ENCODE measurements at places on chromosomes 5 and 9.

DNA sequence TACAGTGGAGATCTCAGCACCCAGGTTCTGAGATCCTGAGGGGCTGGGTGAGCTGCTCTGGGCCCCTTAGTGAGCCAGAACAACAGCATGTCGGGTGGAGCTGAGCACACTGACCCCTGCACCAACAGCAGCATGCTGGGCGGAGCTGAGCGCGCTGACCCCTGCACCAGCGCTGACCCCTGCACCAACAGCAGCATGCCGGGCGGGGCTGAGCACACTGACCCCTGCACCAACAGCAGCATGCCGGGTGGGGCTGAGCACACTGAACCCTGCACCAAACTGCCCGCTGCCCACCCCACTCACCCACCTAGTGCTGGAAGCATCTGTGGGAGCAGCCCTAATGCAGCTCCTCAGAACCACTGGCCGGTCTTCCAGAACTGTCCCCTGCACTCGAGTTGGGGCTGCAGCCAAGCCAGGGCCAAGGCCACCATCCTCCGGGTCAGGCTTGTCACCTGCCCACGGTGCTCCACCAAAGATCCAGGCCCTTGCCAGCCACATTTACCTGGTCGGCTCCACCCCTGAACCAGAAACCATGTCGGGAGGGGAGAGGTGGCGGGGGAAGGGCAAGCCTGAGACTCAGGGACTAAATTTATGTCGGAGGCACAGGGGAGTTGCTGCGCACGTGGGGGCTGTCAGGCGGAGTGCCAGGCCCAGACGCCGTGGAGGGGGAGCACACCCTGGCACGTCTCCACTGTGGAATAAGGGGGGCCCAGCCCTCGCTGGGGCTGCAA lies 80.3 kb downstream of the ADAMTS2 start:
- DNase-seq, result no peak

GRCh38 chr5:77630114-77630680 lies 8.3 kb downstream of the OTP start:
- peak; percentile 89 for DNase-seq

GRCh38 chr5:170307575-170308465 lies 10.2 kb upstream of the LCP2 start:
- DNase-seq, result peak; percentile 85

GRCh38 chr5:148996270-148996669 lies 66.6 kb downstream of the SH3TC2 start:
- no peak for DNase-seq

DNA sequence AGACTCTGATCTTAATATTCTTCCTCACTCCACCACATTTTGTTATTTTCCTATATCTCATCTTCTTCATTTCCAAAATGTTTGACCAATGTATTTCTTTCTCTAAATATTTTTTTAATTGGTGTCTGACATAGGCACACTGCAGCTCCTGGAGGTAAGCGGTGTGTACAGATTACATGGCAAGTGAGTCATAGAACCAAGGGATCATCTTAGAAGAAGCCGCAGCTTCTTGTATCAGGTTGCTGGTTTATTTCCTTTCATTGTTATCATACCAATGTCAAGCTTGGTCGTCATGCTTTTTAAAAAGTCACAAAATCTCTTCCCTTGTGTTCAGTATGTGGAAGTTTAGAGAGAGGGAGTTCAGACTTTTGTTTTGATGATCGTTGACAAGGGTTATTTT lies 526.1 kb upstream of the CDH18 start:
- DNase-seq, result no peak

GRCh38 chr5:140372971-140373487 lies 13.0 kb downstream of the SLC4A9 start:
- peak; percentile 88 for DNase-seq

DNA sequence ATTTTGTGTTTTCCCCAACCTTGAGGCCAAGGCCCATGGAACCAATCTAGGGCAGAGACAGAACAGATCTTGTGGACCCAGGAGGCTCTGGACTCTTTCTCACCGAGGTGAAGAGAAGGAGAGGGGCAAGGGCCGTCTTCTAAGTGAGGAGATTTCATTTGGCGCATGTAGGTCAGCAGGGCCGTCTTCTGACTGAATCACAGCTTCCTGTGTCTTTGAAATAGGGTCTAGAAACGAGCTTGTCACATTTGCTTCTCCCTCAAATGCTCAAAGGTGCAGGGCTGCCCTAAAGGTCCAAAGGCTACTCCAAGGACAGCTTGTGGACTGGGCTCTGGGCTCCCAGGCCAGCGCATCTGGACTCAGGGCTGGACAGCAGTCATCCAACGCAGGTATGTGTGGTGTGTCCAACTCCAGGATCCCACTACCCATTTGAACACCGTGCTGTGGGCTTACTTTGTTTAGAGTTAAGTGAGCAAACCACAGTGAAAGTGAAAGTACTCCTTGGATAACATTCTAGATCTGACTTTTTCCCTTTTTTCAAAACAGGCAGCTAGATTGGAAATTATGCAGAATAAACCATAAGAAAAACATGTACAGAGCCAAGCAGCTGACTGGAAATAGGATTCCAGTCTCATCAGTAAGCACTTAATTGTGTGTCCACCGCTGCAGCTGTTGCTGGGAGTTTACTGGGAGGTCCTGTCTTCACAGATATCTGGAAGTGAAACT lies 357.0 kb downstream of the GADD45G start:
- no peak for DNase-seq

- DNase-seq, result no peak
Measured at GRCh38 chr9:16303506-16303905, 567.0 kb downstream of the BNC2 start.

DNA sequence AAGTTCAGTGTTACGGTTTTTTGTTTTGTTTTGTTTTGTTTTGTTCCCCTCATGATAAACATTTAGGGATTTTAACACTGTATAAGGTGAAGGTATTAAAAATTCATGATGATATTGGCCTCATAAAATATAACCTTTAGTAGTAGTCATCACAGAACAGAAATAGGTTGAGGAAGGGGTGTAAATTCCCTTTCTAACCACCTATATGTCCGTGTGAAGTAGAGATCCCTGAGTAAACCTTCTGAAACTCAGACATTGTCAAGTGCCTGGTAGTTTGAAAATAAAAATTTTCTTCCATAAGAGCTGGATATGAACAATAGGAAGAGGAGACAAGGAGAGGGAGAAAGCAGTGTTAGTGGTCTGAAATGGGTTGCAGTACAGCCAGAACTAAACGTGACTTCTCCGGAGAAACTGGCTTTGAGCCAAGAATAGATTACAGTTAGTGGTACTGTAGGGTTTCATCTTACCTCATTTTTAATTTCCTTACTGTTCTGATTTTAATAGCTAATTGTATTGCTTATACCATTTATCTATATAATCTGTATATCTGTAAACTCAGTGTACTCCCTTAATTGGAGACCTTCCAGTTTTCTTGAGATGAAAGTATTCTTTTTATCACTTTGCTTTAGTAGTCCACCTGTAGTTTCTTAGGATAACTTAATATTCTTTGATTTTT lies 18.3 kb downstream of the UGCG start:
- peak; percentile 81 for DNase-seq

- DNase-seq, result no peak
Measured at GRCh38 chr5:14362491-14362890, 219.1 kb upstream of the OTULINL start.

- no peak for DNase-seq
Measured at GRCh38 chr5:88045165-88045564, 223.5 kb downstream of the TMEM161B start.

- peak; percentile 69 for DNase-seq
Measured at GRCh38 chr5:133130387-133131118, 78.7 kb downstream of the HSPA4 start.

GRCh38 chr5:172443441-172444109 lies 10.8 kb downstream of the SH3PXD2B start:
- peak; percentile 95 for DNase-seq

DNA sequence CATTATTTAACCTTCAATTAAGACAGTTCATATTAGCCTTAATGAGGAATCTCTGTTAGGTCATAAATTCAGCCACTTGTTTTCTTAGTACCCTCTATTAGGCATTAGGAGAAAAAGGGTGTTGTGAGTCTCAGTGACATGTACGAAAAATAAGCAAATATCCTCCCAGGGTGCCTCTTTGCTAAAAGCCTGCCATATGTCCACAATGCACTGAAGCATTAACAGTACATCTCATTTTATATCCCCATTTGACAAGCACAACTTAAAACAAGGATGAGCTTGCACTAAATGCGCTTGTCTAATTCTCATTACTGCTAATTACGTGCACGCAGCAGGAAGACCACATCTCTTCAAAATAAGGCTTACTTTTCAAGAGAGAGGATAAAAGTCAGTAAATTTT lies 48.4 kb upstream of the SRFBP1 start:
- peak; percentile 94 for DNase-seq

GRCh38 chr9:93286252-93287188 lies 102.6 kb downstream of the WNK2 start:
- DNase-seq, result peak; percentile 62

- no peak for DNase-seq
Measured at GRCh38 chr9:23343226-23343625, 482.8 kb downstream of the ELAVL2 start.

- DNase-seq, result peak; percentile 99
Measured at GRCh38 chr5:170612256-170612678, 108.4 kb downstream of the KCNIP1 start.

DNA sequence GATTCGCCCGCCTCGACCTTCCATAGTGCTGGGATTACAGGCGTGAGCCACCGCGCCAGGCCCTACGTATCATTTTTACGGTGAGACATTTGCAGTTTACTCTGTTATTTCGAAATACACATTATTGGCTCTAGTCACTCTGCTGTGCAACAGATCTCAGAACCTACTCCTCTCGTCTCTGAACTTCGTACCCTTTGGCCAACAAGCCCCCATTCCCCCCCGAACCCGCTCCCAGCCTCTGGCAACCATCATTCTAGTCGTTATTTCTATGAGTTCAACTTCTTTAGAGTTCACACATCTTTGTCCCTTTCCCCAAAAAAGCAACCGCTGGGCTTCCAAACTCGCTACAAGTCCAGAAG lies 735 bp downstream of the PTGR1 start:
- DNase-seq, result peak; percentile 48

GRCh38 chr5:10726913-10727517 lies 34.0 kb downstream of the DAP start:
- DNase-seq, result no peak

- DNase-seq, result peak; percentile 67
Measured at GRCh38 chr9:137382444-137383080, 40.4 kb downstream of the EXD3 start.

GRCh38 chr9:94656200-94656599 lies 16.9 kb upstream of the FBP1 start:
- DNase-seq, result peak; percentile 21

Data from NCI-H69 (cell line).